Omental fat pad (tissue), 4 donors: ENCODE measurements at places on chromosomes 6 and 20.

GRCh38 chr6:47485491-47486135 is 8.0 kb downstream of the CD2AP start:
- DNase-seq = no peak

- no peak for DNase-seq
Observed at GRCh38 chr20:40481743-40482458, 207.1 kb downstream of the MAFB start.

- no peak for DNase-seq
Observed at GRCh38 chr6:7033202-7033601, 74.6 kb upstream of the RREB1 start.

DNA sequence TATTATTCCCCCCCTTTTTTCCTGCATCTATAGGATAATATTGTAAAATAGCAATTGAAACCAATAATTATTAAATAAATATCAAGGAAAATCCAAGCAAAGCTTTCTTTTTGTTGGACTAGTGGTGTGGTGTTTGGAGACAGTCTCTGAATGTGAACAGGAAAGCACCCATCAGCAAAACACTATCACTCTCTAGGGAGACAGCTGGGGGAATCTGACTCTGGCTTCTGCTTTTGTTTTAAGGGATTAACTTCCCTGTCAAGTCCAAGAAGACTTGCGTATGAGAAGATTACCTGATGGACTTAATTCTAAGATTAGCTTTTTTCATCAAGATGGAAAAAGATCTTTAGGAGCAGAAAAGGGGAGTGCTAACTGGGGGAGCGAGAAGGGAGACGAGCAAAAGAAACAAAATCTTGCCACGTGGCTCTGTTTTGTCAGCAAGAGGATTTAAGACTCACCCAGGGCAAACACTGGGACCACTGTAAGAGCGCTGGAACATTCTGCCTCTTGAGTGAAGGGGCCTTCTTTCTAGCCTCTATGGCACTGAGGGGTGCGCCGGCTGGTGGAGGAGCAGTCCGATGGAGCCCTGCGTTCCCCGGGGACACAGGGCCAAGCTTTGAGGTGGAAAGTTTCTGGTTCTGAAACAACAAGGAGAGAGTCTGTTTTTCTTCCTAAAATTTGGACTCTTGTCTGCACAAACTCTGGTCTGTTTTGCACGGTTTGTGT is 570 bp downstream of the TULP4 start:
- DNase-seq = no peak

DNA sequence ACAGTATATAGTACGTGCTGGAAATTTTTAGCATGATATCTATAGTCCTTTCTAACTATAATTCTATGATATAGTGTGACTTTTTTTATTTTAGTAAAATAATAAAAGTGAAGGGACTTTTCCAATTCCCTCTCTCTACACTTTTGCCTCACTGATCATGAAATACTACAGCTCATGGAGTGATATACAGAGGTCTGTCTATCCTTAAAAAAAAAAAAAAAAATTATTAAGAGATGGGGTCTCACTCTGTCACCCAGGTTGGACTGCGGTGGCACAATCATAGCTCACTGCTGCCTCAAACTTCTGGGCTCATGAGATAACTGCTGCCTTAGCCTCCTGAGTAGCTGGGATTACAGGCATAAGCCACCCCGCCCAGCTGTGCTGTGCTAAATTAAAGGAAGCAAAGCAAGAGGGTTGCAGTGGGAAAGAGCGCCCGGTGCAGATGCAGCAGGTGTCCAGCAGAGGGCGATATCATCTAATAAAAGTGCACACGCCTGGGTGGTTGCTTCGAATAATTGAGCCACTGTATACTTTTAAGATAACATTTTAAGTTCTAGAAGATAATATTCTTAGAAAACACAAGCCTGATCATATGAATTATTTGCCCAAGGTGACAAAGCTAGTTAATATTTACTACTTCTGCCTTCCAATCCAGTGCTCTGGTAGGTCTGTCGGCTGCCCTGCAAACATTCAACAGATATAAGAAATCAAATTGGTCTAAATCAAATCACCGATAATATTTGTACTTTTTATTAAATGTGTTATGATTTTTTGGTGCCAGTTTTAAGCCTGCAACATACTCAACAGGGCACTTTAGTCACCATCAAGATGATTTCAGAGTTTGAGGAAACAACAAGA is 94.9 kb upstream of the NT5E start:
- DNase-seq = peak; percentile 71
